ENCODE measurements at places on chromosomes 2 and 18.

- DNase-seq: no peak
These were observed 75.1 kb downstream of the SPRED2 start for GRCh38 chr2:65357095-65357958.

GRCh38 chr2:39938035-39938835 lies 159.2 kb upstream of the THUMPD2 start:
- no peak for DNase-seq

DNA sequence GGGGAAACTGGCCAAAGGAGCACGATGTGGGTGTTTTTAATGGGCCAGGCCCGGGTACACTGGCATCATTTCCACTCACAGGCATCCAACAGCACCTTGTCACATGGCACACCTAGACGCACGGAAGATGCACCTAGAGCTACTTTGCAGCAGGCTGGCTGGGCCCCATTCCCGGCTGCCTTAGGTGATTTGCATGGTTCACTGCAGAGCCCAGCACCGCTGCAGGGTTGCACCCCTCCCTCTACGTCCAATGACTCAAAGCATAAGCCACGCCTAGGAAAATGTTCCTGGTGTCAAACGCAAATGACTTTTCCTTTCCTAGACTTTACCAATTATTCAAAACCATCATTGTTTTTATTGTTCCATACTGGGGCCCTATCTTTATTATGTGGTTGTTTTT lies 222.9 kb downstream of the EIPR1 start:
- no peak for DNase-seq

DNA sequence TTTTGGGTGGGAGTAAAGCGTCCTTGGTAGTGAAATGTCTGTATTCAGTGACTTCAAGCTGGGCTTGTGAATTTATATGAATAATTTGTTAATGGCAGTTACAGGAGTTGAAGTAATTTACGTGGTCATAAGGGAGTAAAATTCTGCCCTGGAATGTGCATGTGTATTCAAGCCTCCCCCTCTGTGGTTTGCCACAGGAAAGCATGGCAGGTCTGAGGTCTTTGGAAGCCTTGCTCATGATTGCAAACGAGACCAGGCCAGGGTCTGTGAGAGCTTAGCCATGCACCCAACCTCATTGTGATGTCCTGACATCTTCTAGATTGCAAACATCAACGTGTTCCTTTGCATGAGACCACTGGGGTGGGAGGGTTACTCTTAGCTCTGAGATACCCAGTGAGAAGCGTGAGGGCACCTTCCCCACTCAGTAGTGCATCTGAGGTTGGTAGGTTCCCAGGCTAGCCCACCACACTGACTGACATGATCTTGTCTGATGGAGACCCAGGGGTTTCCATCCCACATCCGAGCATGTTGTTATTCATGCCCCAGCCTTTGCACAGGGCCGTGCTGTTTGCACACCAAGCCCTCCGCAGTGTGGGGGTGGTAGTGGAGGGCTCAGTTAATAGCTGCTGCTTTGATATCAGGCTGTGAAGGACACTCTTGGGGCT lies 216.5 kb downstream of the KLHL29 start:
- DNase-seq: no peak

DNA sequence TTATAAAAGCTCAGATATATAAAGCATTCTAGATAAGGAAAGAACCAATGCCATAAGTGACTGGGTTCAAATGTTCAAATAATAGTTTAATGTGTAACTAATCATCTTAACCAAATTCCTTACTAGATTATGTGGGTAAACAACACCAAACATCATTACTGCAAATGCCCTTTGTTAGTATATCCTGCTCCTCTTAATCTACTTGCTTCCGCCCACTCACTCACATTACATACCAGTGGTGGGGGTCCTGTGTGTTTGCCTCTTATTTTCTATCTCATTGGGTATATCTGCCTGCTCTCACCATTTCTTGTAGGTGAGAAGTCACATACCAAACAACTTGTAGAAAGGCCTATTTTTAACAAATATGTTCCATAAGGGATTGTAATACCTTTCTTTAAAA lies 562.1 kb downstream of the NRXN1 start:
- no peak for DNase-seq

GRCh38 chr2:6412533-6413091 lies 453.1 kb downstream of the CMPK2 start:
- no peak for DNase-seq

DNA sequence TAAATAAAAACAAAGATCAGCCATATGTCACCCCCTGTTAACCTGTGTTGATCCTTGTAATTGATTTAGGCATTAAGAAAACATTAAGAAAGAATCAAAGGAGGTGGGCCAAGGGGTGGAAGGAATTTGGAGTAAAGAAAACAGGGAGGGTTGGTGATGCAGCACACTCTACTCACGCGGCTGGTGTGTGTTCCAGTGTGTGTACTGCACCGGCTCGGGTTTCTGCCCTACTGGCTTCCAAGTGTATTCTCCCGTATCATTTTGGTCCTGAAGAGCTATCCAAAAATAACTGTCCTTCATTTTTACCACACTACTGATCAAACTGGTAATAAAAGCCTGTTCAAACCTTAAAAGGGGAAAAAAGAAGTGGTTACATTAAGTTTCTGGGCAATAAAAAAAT lies 56.9 kb downstream of the PLA2R1 start:
- no peak for DNase-seq

Measured in CD4-positive, alpha-beta T cell treated with Interleukin-15 for 4 hours (primary cell).